Activated CD4-positive, alpha-beta T cell treated with anti-CD3 and anti-CD28 coated beads, Interleukin-2, amount 10 ng/mL, durations not matched to agents 7 days and 5 days (primary cell): ENCODE measurements at places on chromosomes 11 and 22.

GRCh38 chr22:27347951-27348350 lies 453.6 kb downstream of the MN1 start:
- no peak overlapping the region for H3K4me3 ChIP-seq
- H3K36me3 ChIP-seq = no peaks in the 10 kb centered on the region
- no peak for DNase-seq
- H3K27me3 ChIP-seq = peaks cover 5% of the 10 kb centered on the region

- no peak overlapping the region for H3K27ac ChIP-seq
- no peaks in the 10 kb centered on the region for H3K36me3 ChIP-seq
- H3K27me3 ChIP-seq = peaks cover 60% of the 10 kb centered on the region
- no peak for DNase-seq
- peaks cover 16% of the 10 kb centered on the region for H3K4me1 ChIP-seq
- no peak overlapping the region for H3K4me3 ChIP-seq
Measured at GRCh38 chr11:128893578-128894285, 2.6 kb downstream of the KCNJ5 start.

- H3K36me3 ChIP-seq = peaks cover 2% of the 10 kb centered on the region
- no peak overlapping the region for H3K4me3 ChIP-seq
- H3K4me1 ChIP-seq = peaks cover 10% of the 10 kb centered on the region
Measured at GRCh38 chr11:27356624-27357222, 6.3 kb downstream of the CCDC34 start.

DNA sequence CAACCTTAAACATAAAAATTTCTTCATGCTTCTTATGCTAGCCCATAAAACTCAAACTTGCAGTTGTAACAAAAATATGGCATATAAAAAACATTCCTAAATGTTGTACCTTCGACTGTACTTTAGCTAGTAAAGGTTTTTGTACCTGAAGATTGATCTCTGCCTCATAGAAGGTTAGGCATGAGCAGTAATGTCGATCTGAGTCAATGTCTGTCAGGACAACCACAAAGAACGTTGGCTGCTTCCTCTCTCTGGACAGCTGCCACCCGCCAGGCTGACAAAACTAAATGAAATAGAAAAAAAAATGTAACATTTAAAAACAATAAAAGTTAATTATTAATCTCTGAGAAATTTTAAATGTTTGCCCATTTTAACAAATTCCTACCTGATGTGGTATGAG lies 251.3 kb downstream of the SBF2 start:
- DNase-seq = no peak
- H3K27ac ChIP-seq = no peak overlapping the region
- no peaks in the 10 kb centered on the region for H3K27me3 ChIP-seq
- H3K4me1 ChIP-seq = no peaks in the 10 kb centered on the region
- H3K36me3 ChIP-seq = peaks cover 2% of the 10 kb centered on the region

GRCh38 chr11:45024846-45025588 lies 74.3 kb upstream of the TP53I11 start:
- H3K27me3 ChIP-seq = peaks cover under 1% of the 10 kb centered on the region
- no peak for DNase-seq
- no peak overlapping the region for H3K27ac ChIP-seq
- H3K4me3 ChIP-seq = no peak overlapping the region
- H3K4me1 ChIP-seq = peaks cover 11% of the 10 kb centered on the region
